ENCODE measurements at places on chromosomes 12 and 14. TPM values are rescaled to one million over a fixed set of nuclear protein-coding genes. Genes with fewer than 3 reads are reported as not detected.

DNA sequence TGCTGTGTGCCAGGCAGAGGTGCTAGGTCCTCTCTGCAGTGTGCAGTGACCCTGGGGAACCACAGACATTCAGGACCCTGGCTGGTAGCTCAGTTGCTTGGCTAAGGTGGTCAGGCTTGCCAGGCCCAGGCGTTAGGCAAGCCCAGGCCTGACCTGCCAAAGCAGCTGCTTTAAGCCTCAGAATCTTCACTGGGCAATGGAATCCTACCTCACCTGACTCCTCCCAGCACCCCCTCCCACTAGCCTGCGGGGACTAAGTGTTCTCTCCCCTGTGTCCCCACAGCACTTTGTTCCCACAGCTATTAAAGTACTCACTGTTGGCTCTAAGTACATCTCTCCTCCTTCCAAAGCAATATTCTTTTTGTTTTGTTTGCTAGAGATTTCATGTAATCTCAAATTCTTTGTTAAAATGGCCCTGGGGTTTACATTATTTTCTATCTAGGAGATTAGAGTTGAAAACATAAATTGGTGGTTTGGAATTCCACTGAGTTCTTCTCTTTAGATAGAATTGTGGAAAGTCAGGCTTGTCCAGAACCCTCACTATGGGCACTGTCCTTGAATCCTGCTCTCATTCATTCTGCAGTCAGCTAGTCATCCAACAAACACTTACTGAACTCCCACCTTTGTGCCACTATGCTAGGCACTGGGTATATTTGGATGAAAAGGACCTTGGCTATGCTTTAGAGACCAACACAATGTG, 44.4 kb downstream of the DGLUCY start:
- no peaks in the 10 kb centered on the region for H3K27me3 ChIP-seq
- H3K27ac ChIP-seq, result peak overlapping the region; percentile 89
- peaks cover 55% of the 10 kb centered on the region for H3K4me1 ChIP-seq

- H3K36me3 ChIP-seq, result no peaks in the 10 kb centered on the region
- peaks cover 61% of the 10 kb centered on the region for H3K4me1 ChIP-seq
- no peak for DNase-seq
These were observed 95.0 kb downstream of the MED13L start for GRCh38 chr12:116182359-116183063.

The BCL11B gene
- total RNA-seq, result 0.17 TPM

- H3K27ac ChIP-seq, result no peak overlapping the region
These were observed 35.1 kb upstream of the C14orf180 start for GRCh38 chr14:104544362-104544961.

The SART3 gene
- 24.2 TPM for total RNA-seq

GRCh38 chr14:100428727-100429126, 105.6 kb downstream of the SLC25A47 start:
- DNase-seq, result no peak
- no peak overlapping the region for H3K4me3 ChIP-seq
- no peaks in the 10 kb centered on the region for H3K4me1 ChIP-seq
- H3K36me3 ChIP-seq, result no peaks in the 10 kb centered on the region
- no peak overlapping the region for H3K27ac ChIP-seq

GRCh38 chr14:24700511-24700910, 66.5 kb upstream of the GZMB start:
- H3K4me1 ChIP-seq, result no peaks in the 10 kb centered on the region
- no peaks in the 10 kb centered on the region for H3K27me3 ChIP-seq

GRCh38 chr14:97796511-97796910, 999.3 kb downstream of the VRK1 start:
- H3K4me3 ChIP-seq, result no peak overlapping the region
- no peak overlapping the region for H3K27ac ChIP-seq
- no peaks in the 10 kb centered on the region for H3K27me3 ChIP-seq
- no peaks in the 10 kb centered on the region for H3K4me1 ChIP-seq

- H3K4me1 ChIP-seq, result peaks cover 7% of the 10 kb centered on the region
- no peaks in the 10 kb centered on the region for H3K27me3 ChIP-seq
- peak overlapping the region; percentile 94 for H3K27ac ChIP-seq
- peak overlapping the region; percentile 75 for H3K4me3 ChIP-seq
- H3K36me3 ChIP-seq, result peaks cover 38% of the 10 kb centered on the region
- DNase-seq, result no peak
These were observed 571 bp downstream of the ZNF891 start for GRCh38 chr12:133129368-133130037.

The CLEC9A gene
- not detected for total RNA-seq

The MMP19 gene
- total RNA-seq, result 2.8 TPM

- DNase-seq, result no peak
- no peaks in the 10 kb centered on the region for H3K27me3 ChIP-seq
- no peaks in the 10 kb centered on the region for H3K36me3 ChIP-seq
- no peaks in the 10 kb centered on the region for H3K4me1 ChIP-seq
These were observed 57.5 kb upstream of the PIWIL1 start for GRCh38 chr12:130280231-130280630.

- H3K36me3 ChIP-seq, result peaks cover 7% of the 10 kb centered on the region
These were observed 4.9 kb upstream of the ATP23 start for GRCh38 chr12:57936513-57936883.

- H3K27me3 ChIP-seq, result no peaks in the 10 kb centered on the region
- no peak for DNase-seq
- H3K27ac ChIP-seq, result peak overlapping the region; percentile 100
These were observed 590 bp downstream of the DDIT3 start for GRCh38 chr12:57519796-57520052.

GRCh38 chr12:15982471-15982870, 71.3 kb downstream of the DERA start:
- no peaks in the 10 kb centered on the region for H3K27me3 ChIP-seq
- no peak overlapping the region for H3K4me3 ChIP-seq
- H3K27ac ChIP-seq, result no peak overlapping the region
- peaks cover 6% of the 10 kb centered on the region for H3K4me1 ChIP-seq
- H3K36me3 ChIP-seq, result no peaks in the 10 kb centered on the region

GRCh38 chr14:49755378-49755777, 12.6 kb upstream of the KLHDC2 start:
- no peaks in the 10 kb centered on the region for H3K27me3 ChIP-seq
- no peak overlapping the region for H3K27ac ChIP-seq
- no peak for DNase-seq
- H3K36me3 ChIP-seq, result no peaks in the 10 kb centered on the region

The GALNT16 gene
- total RNA-seq, result 2.4 TPM

GRCh38 chr12:62763312-62763711, 171.6 kb downstream of the PPM1H start:
- no peaks in the 10 kb centered on the region for H3K36me3 ChIP-seq
- peaks cover 5% of the 10 kb centered on the region for H3K4me1 ChIP-seq
- H3K27me3 ChIP-seq, result no peaks in the 10 kb centered on the region
- no peak for DNase-seq
- H3K27ac ChIP-seq, result no peak overlapping the region
- H3K4me3 ChIP-seq, result no peak overlapping the region

GRCh38 chr12:63196168-63196567, 45.2 kb upstream of the AVPR1A start:
- H3K27ac ChIP-seq, result no peak overlapping the region
- no peak overlapping the region for H3K4me3 ChIP-seq
- H3K27me3 ChIP-seq, result no peaks in the 10 kb centered on the region
- H3K36me3 ChIP-seq, result no peaks in the 10 kb centered on the region
- DNase-seq, result no peak

DNA sequence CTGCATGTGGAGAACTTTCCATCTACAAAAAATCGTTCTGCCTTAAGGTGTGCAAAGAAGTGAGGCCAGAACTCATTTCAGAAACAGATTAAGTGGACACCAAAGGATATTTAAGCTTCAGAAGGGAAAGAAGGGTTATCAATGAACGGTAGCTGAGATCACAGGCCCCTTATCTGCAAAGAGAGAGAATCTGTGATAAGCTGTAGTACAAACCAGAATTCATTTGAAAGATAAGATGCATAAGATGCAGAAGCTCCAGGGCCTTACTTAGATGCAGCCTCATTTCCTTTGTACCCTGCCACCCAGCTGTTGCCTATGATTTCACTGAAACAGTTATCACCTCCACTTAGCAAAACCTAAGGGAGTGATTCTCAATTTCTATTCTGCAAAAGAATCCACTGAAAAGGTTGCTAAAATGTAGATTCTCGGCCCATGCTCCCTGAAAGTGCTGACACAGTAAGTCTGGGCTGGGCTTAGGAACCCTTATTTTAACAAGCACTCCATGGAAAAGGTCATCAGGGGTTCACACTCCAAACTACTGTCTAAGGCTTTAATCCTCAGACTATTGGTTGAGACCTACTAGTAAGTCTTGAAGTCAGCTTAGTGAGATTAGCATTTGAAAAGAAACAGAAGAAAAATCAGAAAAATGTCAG, 64.8 kb downstream of the HELB start:
- no peak overlapping the region for H3K27ac ChIP-seq
- no peaks in the 10 kb centered on the region for H3K4me1 ChIP-seq
- no peak overlapping the region for H3K4me3 ChIP-seq
- H3K27me3 ChIP-seq, result no peaks in the 10 kb centered on the region
- no peaks in the 10 kb centered on the region for H3K36me3 ChIP-seq
- no peak for DNase-seq

DNA sequence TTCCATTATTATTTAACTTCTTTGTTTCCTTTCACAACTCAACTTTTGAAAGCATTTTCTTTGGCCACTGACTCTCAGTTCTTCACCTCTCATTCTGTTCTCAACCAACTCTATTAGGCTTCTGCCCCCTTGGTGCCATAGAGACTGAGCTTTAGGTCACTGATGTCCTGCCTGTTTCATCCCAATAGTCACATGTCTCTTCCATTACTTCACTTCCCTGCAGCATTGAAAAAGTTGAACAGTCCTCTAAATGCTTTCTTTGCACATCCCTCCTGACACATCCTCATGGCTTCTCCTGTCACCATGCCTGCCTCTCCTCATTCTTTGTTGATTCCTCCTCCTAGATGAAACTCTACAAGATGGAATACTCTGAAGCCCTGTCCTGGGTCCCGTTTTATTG, 2.7 kb downstream of the CLEC12A start:
- H3K4me3 ChIP-seq, result no peak overlapping the region
- H3K27ac ChIP-seq, result no peak overlapping the region
- no peaks in the 10 kb centered on the region for H3K27me3 ChIP-seq

DNA sequence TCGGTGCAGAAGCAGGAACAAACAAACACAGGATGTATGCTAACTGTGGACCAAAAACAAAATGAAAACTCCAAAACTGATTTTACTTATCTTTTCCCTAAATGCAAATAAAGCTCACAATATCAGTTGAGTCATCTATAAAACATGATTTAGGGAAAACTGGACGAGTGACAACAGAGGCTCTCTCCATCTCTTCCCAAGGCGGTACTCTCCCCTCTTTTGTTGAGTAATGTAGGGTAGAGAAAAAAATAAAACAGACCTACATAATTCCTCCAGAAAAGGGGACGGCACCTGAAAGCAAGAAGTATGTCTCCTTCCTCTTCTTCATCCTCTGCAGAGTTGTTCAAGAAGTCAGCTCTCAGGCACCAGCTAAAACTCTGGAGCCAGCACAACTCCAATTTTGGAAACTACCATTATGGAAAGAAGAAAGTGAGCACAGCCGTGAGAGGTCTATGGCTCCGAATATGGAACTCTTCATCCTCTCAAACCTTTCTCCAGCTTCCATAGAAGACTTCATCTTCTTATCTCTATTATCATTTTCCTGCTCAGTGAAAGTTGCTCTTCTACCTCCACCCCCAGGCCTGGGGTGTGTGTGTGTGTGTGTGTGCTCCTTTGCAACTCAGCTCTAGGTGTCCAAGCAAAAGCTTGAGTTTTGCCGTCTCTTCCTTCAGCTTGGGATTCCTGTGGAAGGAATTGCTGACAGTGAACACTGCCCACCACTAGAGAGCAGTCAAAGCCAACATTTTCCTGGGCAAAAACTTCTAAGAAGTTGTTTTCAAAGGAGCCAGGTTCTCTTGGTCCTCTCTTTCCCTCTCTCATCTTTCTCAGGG, 155.4 kb downstream of the DIO2 start:
- no peaks in the 10 kb centered on the region for H3K27me3 ChIP-seq
- H3K4me1 ChIP-seq, result no peaks in the 10 kb centered on the region
- no peaks in the 10 kb centered on the region for H3K36me3 ChIP-seq
- no peak overlapping the region for H3K4me3 ChIP-seq
- no peak overlapping the region for H3K27ac ChIP-seq
- no peak for DNase-seq

DNA sequence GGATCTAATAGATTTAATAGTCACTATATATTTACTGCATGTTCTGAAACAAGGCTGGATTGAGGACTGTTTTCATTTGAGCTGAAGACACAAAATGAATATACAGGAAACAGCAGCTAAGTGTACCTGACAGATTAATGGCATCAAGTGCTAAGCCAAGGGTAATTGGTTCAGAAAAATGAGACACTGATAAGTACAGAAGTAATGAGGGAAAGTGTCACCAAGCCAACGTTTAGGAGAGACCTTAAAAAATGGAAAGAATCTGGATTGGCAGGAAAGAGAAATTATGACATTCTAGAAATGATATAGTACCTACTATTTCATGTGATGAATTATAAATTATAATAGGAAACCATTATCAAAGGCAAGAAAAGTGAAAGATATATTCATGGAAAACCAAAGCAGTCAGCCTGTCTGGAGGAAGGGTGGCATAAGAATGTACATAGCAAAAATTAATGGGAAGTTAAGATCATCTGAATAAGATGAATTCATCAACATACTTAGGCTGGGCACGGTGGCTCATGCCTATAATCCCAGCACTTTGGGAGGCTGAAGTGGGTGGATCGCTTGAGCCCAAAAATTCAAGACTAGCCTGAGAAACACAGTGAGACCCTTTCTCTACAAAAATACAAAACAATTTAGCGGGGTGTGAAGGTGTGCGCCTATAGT, 21.0 kb upstream of the DUSP16 start:
- no peaks in the 10 kb centered on the region for H3K36me3 ChIP-seq
- H3K4me3 ChIP-seq, result no peak overlapping the region
- DNase-seq, result no peak

DNA sequence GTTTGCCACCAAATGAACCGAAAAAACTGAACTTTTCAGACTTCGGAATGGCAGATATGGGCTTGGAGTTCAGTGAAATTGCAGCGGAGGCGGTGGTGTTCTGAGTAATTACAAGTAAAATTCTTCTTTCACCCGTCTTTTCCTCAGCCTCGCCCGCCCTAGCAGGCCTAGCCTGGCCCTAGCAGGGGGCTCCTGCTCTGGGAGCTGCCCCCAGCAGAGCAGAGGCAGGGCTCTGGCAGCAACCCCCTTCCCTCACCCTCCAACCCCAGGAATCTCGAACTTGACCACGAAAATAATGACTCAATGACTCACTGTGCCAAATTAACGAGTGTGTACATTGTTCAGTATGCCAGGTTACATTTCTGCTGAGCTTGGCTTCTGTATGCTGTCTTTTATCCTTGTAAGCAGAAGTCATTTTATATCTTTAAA, 1.1 kb downstream of the PAPLN start:
- H3K27me3 ChIP-seq, result peaks cover 63% of the 10 kb centered on the region
- H3K27ac ChIP-seq, result no peak overlapping the region
- H3K4me1 ChIP-seq, result peaks cover 15% of the 10 kb centered on the region
- DNase-seq, result no peak
- peak overlapping the region; percentile 63 for H3K4me3 ChIP-seq

GRCh38 chr12:121926874-121927706, 8.7 kb downstream of the CFAP251 start:
- no peaks in the 10 kb centered on the region for H3K36me3 ChIP-seq
- no peak for DNase-seq
- H3K4me3 ChIP-seq, result no peak overlapping the region
- H3K27me3 ChIP-seq, result no peaks in the 10 kb centered on the region

The RTL1 gene
- total RNA-seq, result not detected
